ENCODE measurements at places on chromosomes 11 and 22.
A peak's percentile ranks its signal among the peaks of the same experiment; 100 is the strongest.

- DNase-seq = no peak
Measured at GRCh38 chr11:16953663-16954062, 60.6 kb downstream of the PLEKHA7 start.

DNA sequence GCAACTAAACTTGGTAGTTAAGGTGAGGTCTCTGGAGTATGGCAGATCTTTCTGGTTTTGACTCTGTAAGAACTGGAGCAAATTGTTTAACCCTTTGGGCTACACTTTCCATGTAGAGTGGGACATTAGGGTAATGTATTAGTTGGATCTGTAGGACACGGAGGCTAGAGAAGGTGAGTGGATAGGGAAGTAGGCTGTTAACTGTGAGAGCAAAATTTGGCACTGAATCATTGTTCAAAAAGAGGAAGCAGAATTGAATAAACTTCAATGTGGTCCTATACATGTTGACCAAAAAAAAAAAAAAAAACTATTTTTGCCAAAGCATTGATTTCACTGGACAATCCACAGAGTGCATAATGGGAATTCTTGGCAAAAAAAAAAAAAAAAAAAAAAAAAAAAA lies 370.2 kb upstream of the CHORDC1 start:
- DNase-seq = no peak

- DNase-seq = no peak
Measured at GRCh38 chr22:29080106-29080975, 7.5 kb downstream of the KREMEN1 start.

GRCh38 chr22:49657275-49657973 lies 170.2 kb downstream of the BRD1 start:
- DNase-seq = peak; percentile 86

GRCh38 chr22:42711281-42711731 lies 9.4 kb downstream of the A4GALT start:
- no peak for DNase-seq

- no peak for DNase-seq
Measured at GRCh38 chr22:32106930-32107329, 52.2 kb downstream of the C22orf42 start.

DNA sequence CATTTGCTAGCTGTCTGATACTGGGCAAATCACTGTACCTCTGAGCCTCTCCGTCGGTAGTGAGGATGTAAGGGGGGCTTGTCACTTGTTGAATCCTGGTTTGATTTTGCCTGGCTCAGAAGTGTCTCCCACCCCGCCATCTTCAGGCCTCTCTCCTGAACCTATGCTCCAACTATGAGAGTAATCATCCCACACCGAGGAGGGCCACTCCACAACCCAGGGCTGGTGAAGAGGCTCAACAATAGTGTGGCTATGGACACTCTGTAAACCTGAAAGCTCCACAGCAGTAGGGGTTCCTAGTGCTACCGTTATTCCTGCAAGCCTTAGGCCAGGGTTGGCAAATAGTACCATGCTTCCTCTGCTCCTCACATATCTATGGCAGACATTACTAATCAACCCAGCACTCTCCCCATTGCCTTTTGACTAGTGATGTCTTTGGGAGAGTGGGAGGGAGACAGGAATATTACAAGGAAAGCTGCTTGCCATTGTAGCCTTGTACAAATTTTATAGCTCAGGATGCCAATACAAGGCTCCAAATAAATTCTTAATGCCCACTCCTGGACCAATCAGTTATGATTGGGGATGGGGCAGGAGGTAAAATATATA lies 134.0 kb upstream of the TEAD1 start:
- peak; percentile 12 for DNase-seq

DNA sequence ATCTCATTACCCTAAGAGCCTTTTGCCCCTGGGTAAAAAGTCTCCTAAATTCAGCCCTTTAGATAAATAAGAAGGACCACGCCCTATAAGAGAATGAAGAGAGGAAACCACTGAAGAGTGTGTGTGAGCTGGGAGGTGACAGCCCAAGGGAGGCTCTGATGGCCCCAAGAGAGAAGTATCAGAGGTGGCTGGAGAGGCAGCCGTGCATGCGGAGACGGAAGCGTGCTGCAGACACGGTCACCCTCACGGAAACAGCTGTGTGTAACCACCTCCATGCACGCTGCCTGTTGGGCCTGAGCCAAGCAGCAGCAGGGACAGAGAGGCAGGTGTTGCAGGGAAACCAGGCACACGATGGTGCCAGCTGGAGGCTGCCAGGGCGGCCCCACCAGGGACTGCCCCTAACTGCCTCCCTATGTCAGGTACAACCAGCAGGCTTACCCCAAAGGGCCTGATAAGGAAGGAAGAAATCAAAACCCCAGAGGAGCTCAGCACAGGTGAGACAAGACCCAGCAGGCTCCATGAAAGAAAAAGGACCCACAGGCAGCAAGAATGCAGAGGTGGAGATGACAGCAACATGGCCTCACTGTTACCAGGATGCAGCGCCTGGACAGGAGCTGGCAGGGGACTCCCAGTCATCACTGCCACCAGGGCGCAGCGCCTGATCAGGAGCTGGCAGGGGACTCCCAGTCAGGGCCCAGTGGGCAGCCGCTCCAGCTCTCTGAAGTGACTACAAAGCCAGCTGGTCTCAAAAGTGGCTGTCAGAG lies 7.8 kb downstream of the LARGE2 start:
- DNase-seq = no peak

DNA sequence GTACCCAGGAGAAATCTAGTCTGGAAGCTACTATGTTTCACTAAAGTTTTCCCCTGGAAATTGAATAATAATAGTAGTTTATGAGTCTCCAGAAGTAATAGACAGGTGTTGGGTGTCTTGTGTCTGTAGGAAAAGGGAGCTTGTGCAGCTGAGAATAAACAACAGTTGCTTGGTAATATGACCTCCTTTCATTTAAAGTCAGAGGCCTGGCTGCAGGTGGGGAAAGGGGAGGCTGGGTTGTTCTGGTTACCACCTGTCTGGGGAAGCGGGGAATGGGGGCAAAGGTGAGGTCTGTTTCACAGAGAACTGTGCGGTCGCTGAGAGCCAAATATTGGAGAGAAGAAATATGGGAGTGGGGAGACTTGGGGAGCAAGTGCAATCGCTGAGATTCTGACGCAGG lies 3.3 kb upstream of the GRAMD1B start:
- DNase-seq = no peak

- DNase-seq = no peak
Measured at GRCh38 chr11:85712953-85713352, 27.0 kb upstream of the CCDC89 start.

DNA sequence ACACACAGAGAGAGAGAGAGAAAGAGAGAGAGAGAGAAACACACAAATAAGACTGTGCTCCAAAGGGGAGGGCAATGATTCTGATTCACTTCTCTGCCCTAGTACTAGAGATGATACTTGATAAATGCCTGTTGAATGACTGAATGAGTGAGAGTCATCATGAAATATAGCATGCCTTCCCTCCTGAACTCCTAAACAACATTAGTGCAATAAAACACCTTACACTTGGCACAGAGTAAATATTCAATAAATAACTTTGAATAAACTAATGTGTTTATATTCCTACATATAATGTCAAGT lies 511.2 kb upstream of the RAG2 start:
- DNase-seq = no peak

- DNase-seq = no peak
Measured at GRCh38 chr11:81237139-81237538, 1496.5 kb downstream of the FAM181B start.

GRCh38 chr22:31160328-31160978 lies 471 bp downstream of the RNF185 start:
- no peak for DNase-seq

GRCh38 chr11:8202516-8203413 lies 33.9 kb upstream of the RIC3 start:
- DNase-seq = no peak

DNA sequence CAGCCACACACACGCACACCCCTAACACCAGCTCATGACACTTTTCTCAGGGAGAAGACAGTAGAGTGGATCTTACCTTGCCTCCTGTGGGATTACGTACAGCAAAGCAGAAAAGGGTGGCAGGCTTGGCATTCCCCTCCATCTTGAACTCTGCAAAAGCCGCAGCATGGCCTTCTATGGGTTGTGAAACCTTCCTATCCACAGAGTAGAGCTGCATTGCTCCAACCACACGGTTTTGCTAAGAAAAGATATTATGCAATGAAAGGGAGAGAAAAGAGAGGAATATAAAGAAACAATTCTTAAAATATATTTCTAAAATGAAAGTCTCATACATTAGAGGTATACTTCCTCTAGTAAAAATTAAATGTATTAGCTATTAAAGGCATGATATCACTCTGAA lies 48.8 kb downstream of the CLTCL1 start:
- DNase-seq = no peak
